Thyroid gland (tissue), 4 donors: ENCODE measurements at places on chromosomes 7 and 10. TPM values are rescaled to one million over a fixed set of nuclear protein-coding genes. Genes with fewer than 3 reads are reported as not detected.
A peak's percentile ranks its signal among the peaks of the same experiment; 100 is the strongest.

GRCh38 chr7:158142657-158143056 is 445.0 kb downstream of the PTPRN2 start:
- H3K4me3 ChIP-seq: no peak overlapping the region
- H3K36me3 ChIP-seq: no peaks in the 10 kb centered on the region
- H3K27me3 ChIP-seq: no peaks in the 10 kb centered on the region
- DNase-seq: no peak

BICC1 gene
- total RNA-seq: 9.3 TPM

MRM2 gene
- total RNA-seq: 14.7 TPM

FBXO24 gene
- 0.13 TPM for total RNA-seq

DNA sequence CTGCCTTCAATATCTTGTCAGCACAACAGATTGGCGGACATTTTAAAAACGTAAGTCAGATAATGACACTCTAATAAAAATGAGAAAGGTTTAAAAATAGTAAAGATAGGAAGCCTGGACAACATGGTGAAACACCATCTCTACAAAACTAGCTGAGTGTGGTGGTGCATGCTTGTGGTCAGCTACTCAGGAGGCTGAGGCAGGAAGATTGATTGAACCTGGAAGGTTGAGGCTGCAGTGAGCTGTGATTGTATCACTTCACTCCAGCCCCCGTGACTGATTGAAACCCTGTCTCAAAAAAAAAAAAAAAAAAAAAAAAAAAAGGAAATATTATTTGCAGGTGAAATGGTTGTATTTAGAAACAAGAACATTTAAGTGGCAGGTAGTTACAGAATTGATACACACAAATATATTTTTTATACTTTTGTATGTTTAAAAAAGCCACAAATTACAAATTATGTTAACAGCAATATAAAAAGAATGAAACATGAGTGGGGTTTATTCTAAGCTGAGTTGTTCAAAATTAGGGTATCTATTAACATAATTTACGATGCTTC is 141.9 kb downstream of the ADK start:
- H3K27me3 ChIP-seq: no peaks in the 10 kb centered on the region
- H3K4me1 ChIP-seq: peaks cover 28% of the 10 kb centered on the region
- no peaks in the 10 kb centered on the region for H3K36me3 ChIP-seq
- DNase-seq: no peak

DNA sequence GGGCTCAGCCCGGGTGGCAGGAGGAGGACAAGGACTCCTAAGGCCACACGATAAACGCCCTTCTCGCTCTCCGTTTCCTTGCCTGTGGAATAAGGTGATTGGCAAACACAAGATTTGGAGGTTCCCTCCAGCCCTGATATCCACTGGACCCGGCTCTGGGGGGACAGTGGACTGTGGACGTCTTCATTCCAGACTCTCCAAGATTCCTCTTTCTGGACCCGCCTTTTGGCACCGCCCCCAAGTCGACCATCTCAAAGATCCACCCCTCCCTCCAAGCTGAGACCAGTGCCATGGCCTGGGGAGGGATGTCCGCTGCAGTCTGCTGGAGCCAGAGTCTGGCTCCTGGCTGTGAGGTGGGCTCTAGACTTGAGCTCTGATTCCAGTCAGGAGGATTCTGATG is 23.6 kb downstream of the ZNF783 start:
- H3K4me3 ChIP-seq: peak overlapping the region; percentile 58
- H3K36me3 ChIP-seq: peaks cover 1% of the 10 kb centered on the region
- peak; percentile 40 for DNase-seq
- no peaks in the 10 kb centered on the region for H3K27me3 ChIP-seq
- H3K4me1 ChIP-seq: peaks cover 6% of the 10 kb centered on the region

DNA sequence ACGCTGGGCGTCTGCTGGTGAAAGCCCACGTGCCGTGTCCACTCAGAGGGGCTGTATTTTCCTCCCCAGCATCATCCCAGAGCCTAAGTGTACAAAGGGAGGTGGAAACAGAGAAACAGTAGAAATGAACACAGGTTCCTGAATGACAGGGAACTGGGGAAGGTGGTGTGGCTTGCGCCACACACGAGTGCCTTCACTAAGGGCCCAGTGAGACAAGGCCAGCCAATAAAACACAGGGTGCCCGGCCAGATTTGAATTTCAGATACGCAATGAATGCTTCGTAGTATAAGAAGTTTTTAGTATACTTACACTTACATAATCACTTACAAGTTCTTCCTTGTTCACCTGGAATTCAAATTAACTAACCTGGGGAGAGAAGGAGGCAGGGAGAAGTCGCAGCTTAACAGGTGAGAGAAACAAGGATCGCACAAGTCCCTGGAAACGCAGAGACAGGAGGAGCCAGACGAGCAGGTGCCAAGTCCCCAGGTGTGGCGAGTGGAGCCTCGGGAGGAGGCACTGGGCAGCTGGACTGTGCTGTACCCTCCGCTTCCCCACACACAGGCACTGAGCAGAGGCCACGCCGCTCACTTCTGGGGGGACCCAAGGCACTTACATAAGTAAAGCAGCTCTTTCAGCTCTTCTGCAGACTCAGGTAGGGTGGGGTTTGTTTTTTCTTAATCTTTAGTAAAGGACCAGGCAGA is 105.2 kb upstream of the MGMT start:
- no peak overlapping the region for H3K27ac ChIP-seq
- H3K27me3 ChIP-seq: no peaks in the 10 kb centered on the region
- DNase-seq: no peak
- H3K4me1 ChIP-seq: no peaks in the 10 kb centered on the region
- H3K4me3 ChIP-seq: no peak overlapping the region

DNA sequence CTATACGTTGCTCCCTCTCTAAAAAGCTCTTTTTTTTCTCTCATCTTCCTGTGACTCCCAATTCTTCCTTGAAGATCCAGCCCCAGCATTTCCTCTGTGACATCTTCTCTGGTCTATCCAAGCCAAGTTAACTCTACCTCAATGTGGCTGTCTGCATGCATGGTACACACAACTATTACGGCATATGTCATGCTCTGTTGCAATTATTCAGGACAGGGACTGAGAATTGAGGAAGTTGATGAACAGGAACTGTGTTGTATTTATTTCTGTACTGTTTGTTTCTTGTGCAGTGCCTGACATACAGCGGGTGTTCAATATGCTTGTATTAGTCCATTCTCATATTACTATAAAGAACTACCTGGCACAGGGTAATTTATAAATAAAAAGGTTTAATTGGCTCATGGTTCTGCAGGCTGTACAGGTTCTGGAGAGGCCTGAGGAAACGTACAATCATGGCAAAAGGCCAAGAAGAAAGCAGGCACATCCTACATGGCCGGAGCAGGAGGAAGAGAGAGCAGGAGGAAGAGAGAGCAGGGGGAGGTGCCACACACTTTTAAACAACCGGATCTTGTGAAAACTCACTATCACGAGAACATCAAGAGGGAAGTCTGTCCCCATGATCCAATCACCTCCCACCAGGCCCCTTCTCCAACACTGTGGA is 6.3 kb downstream of the TRPV5 start:
- DNase-seq: no peak
- no peaks in the 10 kb centered on the region for H3K4me1 ChIP-seq
- H3K4me3 ChIP-seq: no peak overlapping the region
- H3K27ac ChIP-seq: no peak overlapping the region
- H3K27me3 ChIP-seq: no peaks in the 10 kb centered on the region
- no peaks in the 10 kb centered on the region for H3K36me3 ChIP-seq

- no peaks in the 10 kb centered on the region for H3K27me3 ChIP-seq
- H3K27ac ChIP-seq: no peak overlapping the region
- no peak overlapping the region for H3K4me3 ChIP-seq
- no peaks in the 10 kb centered on the region for H3K4me1 ChIP-seq
Measured at GRCh38 chr10:82288461-82288881, 413.5 kb downstream of the NRG3 start.

DNA sequence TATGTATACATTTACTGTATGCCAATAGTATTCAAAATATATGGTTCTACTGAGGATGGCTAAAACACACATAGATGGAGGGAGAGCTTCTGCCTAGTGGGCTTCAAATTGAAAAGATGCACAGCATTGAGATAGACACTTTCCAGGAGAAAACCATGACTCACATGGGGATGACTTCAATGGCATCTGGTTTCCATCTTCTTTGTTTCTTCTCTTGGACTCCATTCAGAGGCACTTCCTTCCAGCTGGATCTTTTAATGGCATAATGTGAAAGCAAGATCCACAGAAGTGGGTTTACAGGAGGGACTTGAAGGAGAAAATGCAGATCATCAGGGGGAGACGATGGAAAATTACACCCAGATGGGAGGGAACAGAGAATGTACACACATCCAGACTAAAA is 84.9 kb downstream of the ZNF365 start:
- H3K27ac ChIP-seq: no peak overlapping the region
- no peak for DNase-seq
- H3K4me1 ChIP-seq: peaks cover 10% of the 10 kb centered on the region
- H3K36me3 ChIP-seq: no peaks in the 10 kb centered on the region
- no peaks in the 10 kb centered on the region for H3K27me3 ChIP-seq
- H3K4me3 ChIP-seq: no peak overlapping the region

- H3K27me3 ChIP-seq: no peaks in the 10 kb centered on the region
- H3K27ac ChIP-seq: no peak overlapping the region
- no peak for DNase-seq
- H3K36me3 ChIP-seq: no peaks in the 10 kb centered on the region
- H3K4me1 ChIP-seq: no peaks in the 10 kb centered on the region
Measured at GRCh38 chr10:20034732-20035131, 218.5 kb downstream of the PLXDC2 start.

GRCh38 chr10:133104068-133104962 is 16.6 kb downstream of the ADGRA1 start:
- H3K27me3 ChIP-seq: no peaks in the 10 kb centered on the region
- no peaks in the 10 kb centered on the region for H3K4me1 ChIP-seq
- H3K36me3 ChIP-seq: no peaks in the 10 kb centered on the region
- H3K27ac ChIP-seq: no peak overlapping the region

STRIP2 gene
- total RNA-seq: 0.94 TPM

PYROXD2 gene
- total RNA-seq: 20.1 TPM

DNA sequence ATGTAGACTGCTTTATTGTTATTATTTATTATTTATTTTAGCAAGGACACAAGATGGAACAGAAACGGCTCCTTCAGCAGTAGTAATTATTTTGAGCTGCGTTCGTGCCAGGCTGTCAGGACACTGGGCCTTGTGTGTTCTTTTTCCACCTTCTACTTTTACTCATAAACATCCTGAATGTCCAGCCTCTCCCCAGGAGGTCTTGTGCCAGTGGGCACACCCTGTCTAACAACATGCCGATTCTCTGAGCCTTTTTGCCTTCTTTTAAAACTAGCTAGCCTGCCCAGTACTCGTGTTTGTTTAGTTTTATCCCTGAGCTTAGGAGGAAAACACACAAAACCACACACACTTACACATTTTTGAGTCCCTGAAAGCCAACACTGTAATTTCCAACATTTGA is 1.2 kb downstream of the SCIN start:
- H3K4me3 ChIP-seq: no peak overlapping the region
- H3K27ac ChIP-seq: no peak overlapping the region
- H3K27me3 ChIP-seq: no peaks in the 10 kb centered on the region
- no peaks in the 10 kb centered on the region for H3K36me3 ChIP-seq

IL2RA gene
- 11.3 TPM for total RNA-seq

DNA sequence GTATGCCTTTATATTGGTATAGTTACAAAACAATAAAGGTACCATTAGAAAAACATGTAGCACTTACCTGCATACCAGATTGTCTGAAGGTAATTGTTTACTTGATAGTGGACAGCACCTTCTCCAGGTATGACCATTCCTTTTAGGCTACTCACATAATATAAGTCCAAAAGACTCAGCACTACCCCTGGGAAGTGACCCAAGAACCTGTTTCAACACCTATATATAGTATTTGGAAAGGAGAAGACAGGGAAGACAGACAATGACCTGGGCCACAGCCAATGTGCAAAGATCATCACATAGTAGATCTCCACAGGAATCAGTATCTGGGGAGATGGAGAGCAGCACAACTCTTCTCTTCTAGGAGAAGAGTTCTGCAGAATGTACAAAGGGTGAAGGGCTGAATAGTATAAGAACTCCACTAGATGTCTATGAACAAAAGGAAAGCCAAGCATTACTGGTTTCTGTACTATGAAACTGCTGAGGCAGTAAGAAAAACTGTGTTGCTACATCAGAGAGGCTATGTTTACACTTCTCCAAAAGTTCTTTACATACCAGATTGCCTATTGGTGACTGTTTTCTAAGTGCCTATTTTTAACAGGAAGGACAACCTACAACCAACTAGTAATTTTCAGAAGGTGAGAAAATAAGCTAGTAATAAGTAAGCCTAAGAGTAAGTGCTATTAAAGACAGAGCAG is 159.2 kb downstream of the BTAF1 start:
- H3K27me3 ChIP-seq: no peaks in the 10 kb centered on the region
- H3K4me3 ChIP-seq: no peak overlapping the region
- H3K36me3 ChIP-seq: peaks cover 13% of the 10 kb centered on the region
- no peak for DNase-seq
